ENCODE measurements at places on chromosomes 1 and 21.

- DNase-seq: no peak
Observed at GRCh38 chr21:34528131-34528561, 16.1 kb upstream of the KCNE1 start.

DNA sequence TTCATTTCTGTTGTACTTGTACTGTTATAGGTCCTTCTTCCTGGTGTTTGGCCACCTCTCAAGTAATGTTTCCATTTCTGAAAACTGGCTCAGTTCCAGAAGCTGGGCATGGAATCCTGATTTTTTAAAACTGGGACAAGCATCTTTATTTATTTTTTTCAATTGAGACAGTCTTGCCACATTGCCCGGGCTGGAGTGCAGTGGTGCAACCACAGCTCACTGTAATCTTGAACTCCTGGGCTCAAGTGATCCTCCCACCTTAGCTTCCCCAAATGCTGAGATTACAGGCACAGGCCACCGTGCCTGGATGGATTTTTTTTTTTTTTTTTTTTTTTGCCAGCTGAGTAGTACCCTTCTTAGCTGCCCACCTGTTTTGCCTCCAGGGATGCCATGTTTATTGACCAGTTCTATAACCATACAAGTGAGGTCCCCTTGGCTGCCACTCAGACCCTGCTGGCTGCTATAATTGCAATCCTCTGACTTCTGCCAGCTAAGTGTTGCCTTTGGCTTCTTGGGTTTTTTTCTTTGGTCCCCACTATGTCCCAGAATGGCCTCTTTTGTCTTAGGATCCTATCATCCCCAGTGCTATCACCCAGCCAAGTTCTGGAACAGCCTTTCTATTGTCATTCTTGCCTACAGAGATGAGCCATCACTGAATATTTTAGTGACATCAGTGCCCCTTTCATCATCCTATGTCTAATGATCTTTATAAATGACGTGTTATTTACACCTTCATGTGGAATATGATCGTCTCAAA, 3.9 kb upstream of the DIP2A start:
- DNase-seq: no peak

DNA sequence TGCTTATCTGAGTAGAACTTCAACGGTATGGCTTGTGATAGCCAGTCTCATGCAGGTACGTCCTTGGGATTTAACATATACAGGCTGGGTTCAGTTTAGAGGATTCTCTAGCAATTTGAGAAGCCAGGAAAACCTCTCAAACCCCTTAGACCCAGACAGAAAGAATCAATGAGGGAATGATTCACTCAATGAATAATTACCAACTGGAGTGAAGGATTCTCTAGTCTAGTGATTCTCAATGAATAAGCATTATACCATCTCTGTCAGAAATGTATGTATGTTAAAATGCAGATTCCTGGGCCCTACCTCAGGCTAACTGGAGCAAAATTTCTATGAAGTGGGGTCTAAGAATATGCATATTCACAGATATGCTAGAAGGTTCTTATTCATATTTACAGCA, 54.5 kb upstream of the APP start:
- DNase-seq: no peak

GRCh38 chr1:168227620-168228019, 1.8 kb downstream of the SFT2D2 start:
- no peak for DNase-seq

GRCh38 chr1:40965531-40965930, 14.0 kb upstream of the CTPS1 start:
- DNase-seq: no peak

DNA sequence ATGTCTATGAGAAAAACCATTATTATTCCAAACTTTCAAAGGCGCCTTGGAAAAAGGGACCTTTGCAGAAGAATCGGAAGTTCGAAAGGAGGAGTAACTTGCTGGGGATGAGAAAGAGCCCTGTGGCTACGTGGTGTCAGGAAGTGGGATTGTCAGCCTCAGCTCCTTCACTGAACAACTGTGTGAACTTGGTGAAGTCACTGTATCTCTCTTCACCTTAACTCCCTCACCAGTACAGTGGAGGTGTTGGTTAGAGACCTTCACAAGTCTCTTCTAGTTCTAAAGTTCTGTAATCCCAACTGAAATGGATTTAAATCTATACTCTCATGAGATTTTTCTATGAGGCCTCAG, 285.6 kb downstream of the CACNA1E start:
- DNase-seq: no peak

DNA sequence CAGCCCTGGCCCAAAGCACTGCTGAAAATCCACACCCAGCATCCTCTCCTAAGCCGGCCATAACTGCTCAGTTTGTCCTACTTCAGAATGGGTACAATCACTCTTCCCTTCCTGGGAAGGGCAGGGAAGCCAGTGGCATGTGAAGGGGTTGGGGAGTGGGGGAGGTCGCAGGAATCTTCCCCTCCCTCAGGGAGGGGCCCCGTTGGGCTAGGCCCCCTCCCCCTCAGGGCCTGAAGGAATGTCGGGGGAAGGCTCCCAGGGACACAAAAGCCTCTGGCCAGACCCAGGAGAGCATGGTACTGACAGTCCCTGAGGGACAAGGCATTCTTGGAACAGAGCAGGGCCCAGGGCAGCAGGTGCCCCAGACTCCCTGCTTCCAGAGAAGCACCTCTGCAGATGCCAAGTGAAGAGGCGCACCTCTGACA, 1.2 kb downstream of the ELOVL1 start:
- no peak for DNase-seq

DNA sequence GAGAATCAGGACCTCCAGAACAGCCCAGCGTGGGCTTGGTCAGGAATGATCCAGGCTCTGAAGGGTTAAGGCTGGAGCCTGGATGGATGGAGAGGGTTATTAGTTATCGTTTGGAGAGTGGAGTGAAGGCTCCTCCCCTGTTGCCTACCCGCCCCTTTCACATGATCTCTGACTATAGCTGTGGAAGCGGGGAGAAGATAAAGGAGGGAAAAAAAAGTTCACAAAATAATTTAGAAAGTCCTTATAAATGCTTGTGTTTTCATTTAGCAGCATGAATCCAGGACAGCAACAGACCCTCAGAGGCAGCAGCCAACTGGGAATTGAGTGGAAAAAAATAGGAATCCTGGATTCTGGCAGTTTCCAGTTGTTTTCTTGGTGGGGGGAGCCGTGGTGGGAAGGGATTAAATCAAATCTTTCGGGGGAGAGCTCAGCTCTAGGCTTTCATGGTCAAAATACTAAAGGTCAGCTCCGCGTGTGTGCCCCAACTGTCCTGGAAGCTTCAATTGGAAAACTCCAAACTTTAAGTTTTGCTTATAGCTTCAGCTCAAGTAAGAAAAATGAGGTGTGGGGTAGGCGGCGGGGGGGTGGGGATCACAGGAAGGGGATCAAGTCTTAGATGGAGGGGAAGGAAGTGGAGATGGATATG, 595 bp upstream of the DDR2 start:
- no peak for DNase-seq

DNA sequence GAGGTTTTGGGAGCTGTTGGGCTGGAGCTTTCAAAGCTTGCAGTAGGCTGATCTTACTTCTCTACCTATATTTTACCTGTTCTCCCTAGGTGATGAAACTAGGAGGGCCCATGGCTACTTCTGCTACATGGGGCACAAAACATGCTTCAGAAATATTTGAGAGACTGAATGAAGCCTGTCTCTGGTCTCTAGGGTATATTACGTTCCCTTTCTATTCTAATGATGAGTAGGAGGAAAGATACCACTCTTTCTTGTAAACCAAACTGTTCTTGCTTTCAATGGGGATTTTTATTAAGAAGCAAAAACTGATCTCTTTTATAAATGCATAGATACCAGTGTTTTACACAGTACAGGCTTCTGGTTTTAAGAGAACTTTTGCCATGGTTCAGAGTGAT, 103.1 kb downstream of the GALNT2 start:
- DNase-seq: no peak

DNA sequence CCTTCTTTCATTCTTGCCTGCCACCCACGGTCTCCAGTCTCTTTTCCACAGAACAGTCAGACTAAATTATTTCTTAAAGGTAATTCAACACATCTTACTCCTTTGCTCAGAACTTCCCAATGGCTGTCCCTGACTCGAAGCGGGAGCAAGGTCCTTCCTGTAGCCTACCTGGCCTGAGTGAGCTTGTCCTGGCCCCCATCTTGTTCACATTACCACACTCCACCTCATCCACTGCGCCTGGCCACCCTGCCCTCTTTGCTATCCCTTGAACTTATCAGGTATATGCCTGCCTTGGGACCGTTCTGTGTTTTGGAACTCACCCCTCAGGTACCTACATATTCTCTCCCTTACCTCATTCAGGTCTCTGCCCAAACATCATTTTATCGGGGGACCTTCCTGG, 13.3 kb upstream of the GLIS1 start:
- DNase-seq: no peak

GRCh38 chr1:40243351-40243750, 4.4 kb upstream of the TMCO2 start:
- DNase-seq: no peak

GRCh38 chr1:150559656-150560010, 10.4 kb downstream of the ADAMTSL4 start:
- DNase-seq: no peak

DNA sequence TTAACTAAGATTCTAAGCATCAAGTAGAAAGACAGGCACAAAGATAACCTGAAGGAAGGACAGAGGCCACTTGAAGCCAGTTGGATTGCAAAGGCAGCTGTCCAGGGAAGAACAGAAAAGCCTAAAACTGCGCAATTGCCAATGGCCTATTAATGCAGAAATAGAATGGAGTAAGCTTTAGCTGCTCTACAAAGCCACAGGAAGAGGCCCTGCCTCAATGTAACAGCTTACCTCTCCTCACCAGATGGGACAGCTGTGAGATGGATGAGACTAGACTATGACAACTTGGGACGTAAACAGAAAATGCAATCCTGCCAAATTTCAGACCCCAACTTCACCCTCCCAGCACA, 176.5 kb downstream of the EIF4G3 start:
- DNase-seq: no peak

DNA sequence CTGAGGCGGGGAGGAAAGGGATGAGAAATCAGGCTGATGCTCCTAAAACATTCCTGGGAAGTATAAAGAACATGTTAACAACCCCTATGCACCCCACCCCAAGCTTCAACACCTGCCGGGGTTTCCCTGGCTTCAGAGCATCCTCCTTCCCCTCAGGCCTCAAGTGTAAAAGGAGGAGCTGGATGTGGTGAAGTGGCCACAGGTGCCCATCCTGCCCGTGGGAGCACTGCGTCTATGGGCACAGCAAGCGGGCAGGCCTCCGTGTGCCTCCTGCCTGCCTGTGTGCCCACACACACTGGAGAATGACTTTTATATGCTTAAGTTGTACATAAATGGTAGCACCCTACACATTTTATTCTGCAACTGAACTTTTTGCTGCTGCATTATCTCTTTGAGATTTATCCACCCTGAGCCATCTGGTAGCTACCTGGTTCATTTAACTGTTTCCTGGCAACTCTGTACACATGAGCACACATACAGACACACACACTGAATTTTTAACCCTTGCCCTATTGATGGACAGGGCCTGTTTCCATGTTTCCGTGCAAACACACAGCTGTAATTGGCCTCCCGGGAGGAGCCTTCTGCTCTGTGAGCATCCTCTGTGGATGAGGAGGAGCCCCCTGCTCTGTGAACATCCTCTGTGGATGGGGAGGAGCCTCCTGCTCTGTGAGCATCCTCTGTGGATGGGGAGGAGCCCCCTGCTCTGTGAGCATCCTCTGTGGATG, 13.4 kb upstream of the FTCD start:
- no peak for DNase-seq

GRCh38 chr1:12711536-12711935, 4.4 kb upstream of the AADACL3 start:
- DNase-seq: no peak

DNA sequence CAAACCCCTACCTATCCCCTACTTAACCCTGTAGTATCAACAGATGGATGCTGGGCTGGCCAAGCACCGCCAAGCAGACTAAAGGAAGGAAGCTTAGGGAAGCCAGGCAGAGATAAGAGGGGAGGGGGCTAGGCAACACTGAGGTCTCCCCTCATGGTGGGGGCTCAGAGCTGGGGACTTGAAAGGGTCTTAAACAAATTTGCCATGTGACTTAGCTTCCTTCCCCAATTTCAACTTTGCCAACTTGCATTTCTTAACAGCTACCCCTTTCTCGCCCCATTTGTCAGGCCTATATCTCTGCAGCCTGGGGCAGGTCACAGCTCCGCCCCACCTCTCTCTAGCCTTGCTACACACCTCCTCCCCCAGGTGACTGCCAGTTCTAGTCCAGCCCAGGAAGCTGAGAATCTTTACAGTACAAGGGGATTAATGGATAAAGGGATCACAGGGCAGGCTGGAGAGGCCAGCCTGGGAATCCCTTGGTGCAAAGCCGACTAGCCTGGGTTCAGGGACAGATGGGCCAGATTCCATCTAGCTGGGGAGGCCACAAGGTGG, 3.4 kb downstream of the KIF21B start:
- DNase-seq: peak; percentile 66

DNA sequence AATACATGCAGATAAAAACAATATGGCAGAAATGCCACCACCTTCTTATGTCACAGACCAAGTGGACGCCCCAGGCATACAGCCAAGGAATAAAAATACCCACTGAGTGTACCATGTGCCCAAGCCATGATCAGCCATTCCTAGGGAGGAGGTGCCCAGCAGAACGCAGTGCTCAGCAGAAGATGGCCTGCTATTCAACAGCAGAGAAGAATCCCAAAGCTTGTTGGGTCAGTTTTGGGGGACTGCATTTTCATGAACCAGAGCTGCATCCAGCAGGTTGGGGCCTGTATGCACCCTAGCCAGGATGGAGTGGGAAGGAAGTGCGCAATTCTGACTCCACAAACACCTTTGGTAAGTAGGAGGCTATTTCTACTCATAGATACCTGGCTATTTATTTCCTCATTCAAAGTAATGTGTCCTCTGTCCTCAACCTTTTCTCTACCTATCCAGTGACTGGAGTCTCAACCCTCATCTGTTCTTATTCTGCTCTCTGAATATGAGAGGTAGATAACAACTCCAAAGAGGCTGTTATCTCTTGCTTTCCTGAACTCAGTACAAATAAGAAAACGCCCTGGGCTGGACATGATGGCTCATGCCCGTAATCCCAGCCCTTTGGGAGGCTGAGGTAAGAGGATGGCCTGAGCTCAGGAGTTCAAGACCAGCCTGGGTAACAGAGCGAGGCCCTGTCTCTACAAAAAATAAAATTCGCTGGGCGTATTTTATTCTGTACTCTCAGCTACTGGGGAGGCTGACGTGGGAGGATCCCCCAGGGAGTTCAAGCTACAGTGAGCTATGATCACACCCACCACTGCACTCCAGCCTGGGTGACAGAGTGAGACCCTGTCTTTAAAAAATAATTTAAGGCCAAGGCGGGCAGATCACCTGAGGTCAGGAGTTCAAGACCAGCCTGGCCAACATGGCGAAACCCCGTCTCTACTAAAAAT, 2.5 kb upstream of the PLEKHM2 start:
- no peak for DNase-seq

DNA sequence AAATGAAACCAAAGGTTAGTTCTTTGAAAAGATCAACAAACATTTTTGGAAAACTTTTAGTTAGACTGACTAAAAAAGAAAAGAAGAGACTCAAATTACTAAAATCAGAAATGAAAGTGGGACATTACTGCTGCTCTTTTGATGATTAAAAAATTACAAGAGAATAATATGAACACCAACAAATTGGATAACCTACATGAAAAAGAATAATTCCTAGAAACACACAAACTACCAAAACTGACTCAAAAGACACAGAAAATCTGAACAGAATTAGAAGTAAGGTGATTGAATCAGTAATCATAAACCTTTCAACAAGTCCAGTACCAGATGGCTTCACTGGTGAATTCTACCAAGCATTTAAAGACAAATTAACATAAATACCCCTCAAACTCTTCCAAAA, 5.6 kb downstream of the KIFAP3 start:
- peak; percentile 50 for DNase-seq

GRCh38 chr1:38361566-38361965, 315.0 kb upstream of the POU3F1 start:
- DNase-seq: no peak

- DNase-seq: no peak
Observed at GRCh38 chr1:106249365-106249764, 807.1 kb upstream of the PRMT6 start.

Data from activated CD4-positive, alpha-beta T cell treated with anti-CD3 and anti-CD28 coated beads, Interleukin-2, amount 50 U/mL, for 16 hours (primary cell).